DND-41 (cell line): ENCODE measurements at places on chromosomes 2 and 18.

DNA sequence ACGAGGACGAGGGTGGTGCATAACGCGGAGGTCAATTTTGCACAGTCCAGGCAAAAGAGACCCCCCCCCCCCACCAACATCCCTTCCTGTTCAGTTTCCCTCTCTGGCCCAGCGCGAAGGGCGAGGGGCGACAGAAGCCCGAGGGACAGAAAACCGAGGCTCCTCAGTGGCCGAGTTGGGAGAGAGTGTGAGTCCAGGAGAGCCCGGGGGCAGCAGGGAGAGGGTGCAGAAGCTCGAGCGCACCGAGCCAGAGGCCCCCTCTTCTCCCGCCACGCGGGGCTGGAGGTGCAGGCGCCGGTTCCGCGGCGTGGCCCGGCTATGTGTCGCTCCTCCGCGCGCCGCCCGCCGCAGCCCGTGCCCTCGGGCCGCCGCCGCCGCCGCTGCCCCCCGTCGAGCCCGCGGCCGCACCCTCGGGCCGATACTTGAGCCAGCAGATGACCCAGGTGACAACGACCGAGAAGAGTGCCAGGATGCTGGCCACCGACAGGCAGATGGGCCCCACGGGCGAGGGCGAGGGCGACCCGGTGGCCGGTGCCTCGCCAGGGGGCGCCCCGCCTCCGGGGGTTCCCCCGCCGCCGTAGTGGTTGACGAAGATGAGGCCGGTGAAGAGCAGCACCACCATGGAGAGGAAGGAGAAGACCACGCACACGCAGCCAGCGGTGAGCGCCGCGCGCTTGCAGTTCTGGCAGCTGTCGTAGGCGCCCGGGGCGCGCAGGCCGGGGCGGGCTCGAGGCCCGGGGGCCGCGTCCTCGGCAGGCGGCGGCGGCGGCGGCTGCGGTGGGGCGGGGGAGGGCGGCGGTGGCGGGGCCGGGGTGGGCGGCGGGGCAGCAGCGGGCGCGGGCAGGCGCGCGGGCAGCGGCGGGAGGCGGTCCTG is 20.2 kb upstream of the PAX3 start:
- no peak for DNase-seq

- no peak for DNase-seq
Observed at GRCh38 chr2:135745545-135745944, 3.9 kb downstream of the UBXN4 start.

DNA sequence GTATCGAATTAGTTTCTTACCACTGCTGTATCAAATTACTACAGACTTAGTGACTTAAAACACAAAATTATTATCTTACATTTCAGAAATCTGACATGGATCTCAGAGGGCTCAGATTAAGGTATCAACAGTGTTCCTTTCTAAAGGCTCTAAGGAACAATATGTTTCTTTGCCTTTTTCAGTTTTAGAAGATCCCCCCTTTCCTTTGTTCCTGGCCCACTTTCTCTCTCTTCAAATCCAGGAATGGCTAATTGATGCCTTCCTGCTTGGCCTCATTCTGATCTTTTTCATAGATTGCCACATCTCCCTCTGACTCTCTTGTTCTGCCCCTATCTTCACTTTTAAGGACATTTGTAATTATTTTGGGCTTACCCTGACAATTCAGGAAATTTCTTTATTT is 65.7 kb downstream of the LRP1B start:
- DNase-seq = no peak

DNA sequence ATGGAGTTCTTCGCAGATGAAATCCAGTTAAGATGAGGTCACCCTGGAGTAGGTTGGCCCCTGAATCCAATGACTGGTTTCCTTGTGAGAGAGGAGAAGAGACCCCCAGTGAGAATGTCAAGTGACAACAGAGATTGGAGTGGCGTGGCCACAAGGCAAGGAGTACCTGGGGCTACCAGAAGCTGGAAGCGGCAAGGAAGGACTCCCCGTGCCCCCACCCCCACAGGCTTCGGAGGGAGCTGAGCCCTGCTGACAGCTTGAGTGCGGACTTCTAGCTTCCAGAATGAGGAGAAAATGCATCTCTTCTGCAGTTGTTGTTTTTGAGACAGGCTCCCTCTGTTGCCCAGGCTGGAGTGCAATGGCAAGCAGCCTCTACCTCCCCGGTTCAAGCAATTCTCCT is 78.0 kb upstream of the HPCAL1 start:
- DNase-seq = no peak

GRCh38 chr2:74481961-74482800 is 617 bp downstream of the CCDC142 start:
- peak; percentile 65 for DNase-seq

- no peak for DNase-seq
Observed at GRCh38 chr2:35365859-35366258, 989.7 kb upstream of the CRIM1 start.

- DNase-seq = no peak
Observed at GRCh38 chr2:128284037-128284441, 34.6 kb downstream of the HS6ST1 start.

DNA sequence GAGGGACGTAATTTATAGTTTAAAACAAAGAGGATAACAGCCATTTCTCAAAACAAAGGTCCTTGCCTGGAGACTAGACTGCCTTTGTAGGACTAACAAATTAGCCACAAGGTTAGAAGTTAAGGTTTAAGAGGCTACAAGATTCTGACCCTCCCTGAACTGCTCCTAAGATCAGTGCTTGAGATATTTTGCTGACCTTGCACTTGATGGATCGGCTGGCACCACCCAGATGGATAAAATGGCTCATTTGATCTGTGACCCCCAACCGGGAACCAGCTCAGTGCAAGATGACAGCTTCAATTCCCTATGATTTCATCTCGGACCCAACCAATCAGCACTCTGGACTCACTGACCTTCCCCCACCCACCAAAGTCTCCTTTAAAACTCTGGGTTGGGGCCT is 3.7 kb upstream of the STARD7 start:
- DNase-seq = no peak

DNA sequence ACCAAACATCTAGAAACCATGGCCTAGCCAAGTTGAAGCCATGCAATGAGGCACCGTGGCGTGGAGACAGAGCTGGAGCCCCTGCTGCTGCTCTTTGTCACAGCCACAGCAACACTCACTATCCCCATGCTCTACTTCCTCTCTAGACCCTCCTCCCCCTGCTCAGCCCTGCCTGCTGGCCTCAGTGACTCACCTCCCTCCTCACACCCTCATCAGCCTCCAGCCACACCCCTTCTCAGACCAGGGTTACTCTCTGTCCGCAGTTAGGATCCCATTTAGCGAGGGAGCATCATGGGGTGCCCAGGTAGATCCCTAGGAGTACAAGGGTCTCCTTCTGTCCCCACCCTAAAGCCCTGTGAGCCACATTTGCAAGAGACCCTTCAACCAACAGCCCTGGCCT is 25.4 kb upstream of the SOX11 start:
- peak; percentile 40 for DNase-seq

- DNase-seq = no peak
Observed at GRCh38 chr2:217060951-217061547, 201.2 kb upstream of the TNP1 start.

- no peak for DNase-seq
Observed at GRCh38 chr2:206805887-206806607, 40.6 kb downstream of the FASTKD2 start.

GRCh38 chr2:160494201-160494644 is 616 bp upstream of the RBMS1 start:
- peak; percentile 18 for DNase-seq

- DNase-seq = no peak
Observed at GRCh38 chr2:31413025-31413424, 1.5 kb downstream of the XDH start.

- DNase-seq = no peak
Observed at GRCh38 chr2:198143793-198144192, 339.4 kb downstream of the PLCL1 start.

DNA sequence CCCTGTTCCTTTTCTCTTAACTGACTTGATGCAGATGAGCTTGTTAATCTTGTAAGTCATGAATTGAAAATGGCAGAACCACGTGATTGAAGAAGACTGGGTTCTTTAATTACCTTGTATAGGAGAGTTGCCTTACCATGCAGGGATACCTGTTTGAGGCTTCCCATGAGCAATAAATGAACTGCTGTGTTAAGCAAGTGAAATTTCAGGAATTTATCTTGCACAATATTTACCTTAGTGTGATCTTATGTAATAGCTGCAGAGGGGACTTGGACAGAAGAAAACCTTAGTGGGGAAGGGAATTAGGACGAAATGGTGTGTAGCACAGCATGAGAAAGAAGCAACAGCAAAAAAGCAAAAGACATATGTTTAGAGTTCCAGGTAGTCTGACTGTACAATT is 384.0 kb upstream of the TMEFF2 start:
- no peak for DNase-seq

GRCh38 chr2:8543060-8543382 is 138.8 kb upstream of the ID2 start:
- peak; percentile 63 for DNase-seq
